T-cell (primary cell): ENCODE measurements at places on chromosomes 11 and 22. TPM values are rescaled to one million over a fixed set of nuclear protein-coding genes. Genes with fewer than 3 reads are reported as not detected.
A peak's percentile ranks its signal among the peaks of the same experiment; 100 is the strongest.

DNA sequence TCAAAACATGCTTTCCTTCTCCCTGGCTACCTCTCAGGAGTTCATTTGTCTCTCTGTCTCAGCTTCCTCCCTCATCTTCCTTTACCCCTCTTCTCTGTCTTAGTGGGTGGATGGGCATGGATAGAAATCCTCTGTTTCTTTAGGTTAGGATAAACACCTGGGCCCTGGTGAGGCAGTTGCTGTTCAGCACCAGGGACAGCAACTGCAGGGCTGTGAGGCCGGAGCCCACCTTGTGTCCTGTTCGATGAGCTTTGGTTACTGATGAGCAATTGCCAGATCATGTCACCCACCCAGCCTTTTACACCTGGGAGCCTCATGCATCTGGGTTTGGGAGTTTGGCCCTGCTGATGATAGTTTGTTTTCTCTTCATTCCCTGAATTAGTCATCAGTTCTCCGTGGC lies 6.1 kb upstream of the CRYBB3 start:
- no peak for DNase-seq
- H3K27ac ChIP-seq, result no peak overlapping the region
- no peak overlapping the region for H3K4me3 ChIP-seq
- no peaks in the 10 kb centered on the region for H3K4me1 ChIP-seq
- H3K36me3 ChIP-seq, result peaks cover 26% of the 10 kb centered on the region

- no peaks in the 10 kb centered on the region for H3K27me3 ChIP-seq
- peak overlapping the region; percentile 60 for H3K4me3 ChIP-seq
- no peaks in the 10 kb centered on the region for H3K36me3 ChIP-seq
- peak overlapping the region; percentile 80 for H3K27ac ChIP-seq
- DNase-seq, result peak; percentile 55
- H3K4me1 ChIP-seq, result peaks cover 6% of the 10 kb centered on the region
Observed at GRCh38 chr22:50548040-50548920, 2.6 kb downstream of the KLHDC7B start.

DNA sequence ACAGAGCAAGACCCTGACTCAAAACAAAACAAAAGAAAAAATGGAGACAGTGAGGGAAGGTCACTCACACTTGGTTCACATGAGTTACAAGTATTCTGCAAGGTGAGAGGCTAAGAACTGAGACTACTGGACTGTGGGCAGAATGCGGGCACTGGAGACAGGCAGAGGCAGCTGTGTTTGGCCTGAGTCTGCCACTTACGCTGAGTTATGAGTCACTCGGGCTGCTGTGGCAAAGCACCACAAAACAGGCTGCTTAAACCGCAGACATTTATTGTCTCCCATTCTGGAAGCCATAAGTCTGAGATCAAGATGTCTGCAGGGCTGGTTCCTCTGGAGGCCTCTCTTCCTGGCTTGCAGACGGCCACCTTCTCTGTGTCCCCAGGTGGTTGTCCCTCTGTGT lies 122.8 kb downstream of the SHANK2 start:
- no peak for DNase-seq
- no peaks in the 10 kb centered on the region for H3K4me1 ChIP-seq
- H3K27ac ChIP-seq, result no peak overlapping the region
- H3K4me3 ChIP-seq, result no peak overlapping the region

DNA sequence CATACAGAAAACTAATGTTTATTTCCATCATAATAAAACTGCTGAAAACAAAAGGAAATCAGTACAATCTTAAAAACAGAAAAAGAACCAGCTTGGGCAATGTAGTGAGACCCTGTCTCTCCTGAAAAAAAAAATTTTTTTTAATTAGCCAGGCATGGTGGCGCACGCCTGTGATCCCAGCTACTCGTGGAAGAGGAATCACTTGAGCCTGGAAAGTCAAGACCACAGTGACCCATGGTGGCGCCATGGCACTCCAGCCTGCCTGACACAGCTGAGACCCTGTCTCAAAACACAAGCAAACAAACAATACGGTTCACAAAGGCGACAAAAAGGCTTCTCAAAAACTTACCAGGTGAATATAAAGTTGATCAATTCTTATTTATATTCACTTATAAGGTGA lies 289.7 kb downstream of the BRD1 start:
- no peaks in the 10 kb centered on the region for H3K27me3 ChIP-seq
- H3K4me3 ChIP-seq, result no peak overlapping the region
- H3K4me1 ChIP-seq, result no peaks in the 10 kb centered on the region
- H3K27ac ChIP-seq, result no peak overlapping the region
- no peaks in the 10 kb centered on the region for H3K36me3 ChIP-seq

DNA sequence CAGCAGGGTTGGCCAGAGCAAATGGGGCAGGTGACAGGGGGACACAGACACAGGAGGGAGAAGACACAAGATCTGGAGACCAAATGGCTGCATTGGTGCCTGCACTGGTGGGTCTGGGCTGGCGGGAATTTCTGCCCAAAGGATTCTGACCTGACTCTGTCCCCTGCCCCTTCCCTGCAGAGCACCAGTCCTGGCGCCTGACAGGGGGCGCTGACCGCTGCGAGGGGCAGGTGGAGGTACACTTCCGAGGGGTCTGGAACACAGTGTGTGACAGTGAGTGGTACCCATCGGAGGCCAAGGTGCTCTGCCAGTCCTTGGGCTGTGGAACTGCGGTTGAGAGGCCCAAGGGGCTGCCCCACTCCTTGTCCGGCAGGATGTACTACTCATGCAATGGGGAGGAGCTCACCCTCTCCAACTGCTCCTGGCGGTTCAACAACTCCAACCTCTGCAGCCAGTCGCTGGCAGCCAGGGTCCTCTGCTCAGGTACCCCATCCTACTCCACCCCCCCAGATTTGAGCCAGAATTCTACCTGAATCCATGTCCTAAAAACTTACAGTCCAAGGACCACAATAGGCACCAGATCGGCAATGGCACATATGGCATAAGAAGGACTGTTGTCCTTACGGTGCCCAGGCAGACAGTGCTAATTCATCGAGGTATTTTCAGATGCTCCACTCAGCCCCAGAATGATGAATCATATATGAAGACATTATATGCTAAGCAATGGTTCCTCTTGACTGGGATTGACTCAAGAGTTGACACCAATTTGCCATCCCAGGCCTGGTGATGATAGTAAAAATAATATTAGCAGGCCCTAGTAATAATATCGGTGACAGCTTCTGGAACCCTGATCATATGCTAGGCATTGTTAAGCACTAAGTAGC lies 38.2 kb downstream of the CD6 start:
- H3K27me3 ChIP-seq, result no peaks in the 10 kb centered on the region
- H3K4me3 ChIP-seq, result no peak overlapping the region
- H3K27ac ChIP-seq, result no peak overlapping the region
- DNase-seq, result no peak
- peaks cover 70% of the 10 kb centered on the region for H3K4me1 ChIP-seq

- H3K27ac ChIP-seq, result no peak overlapping the region
- DNase-seq, result peak; percentile 58
- H3K4me3 ChIP-seq, result no peak overlapping the region
- peaks cover 12% of the 10 kb centered on the region for H3K4me1 ChIP-seq
Observed at GRCh38 chr11:33065445-33066178, 26.2 kb downstream of the TCP11L1 start.

The APOL4 gene
- total RNA-seq, result not detected

The USP47 gene
- 77.6 TPM for total RNA-seq

GRCh38 chr11:67648796-67649613 lies 1.5 kb downstream of the ACY3 start:
- DNase-seq, result no peak
- no peak overlapping the region for H3K27ac ChIP-seq
- peaks cover 51% of the 10 kb centered on the region for H3K4me1 ChIP-seq
- no peaks in the 10 kb centered on the region for H3K36me3 ChIP-seq
- no peaks in the 10 kb centered on the region for H3K27me3 ChIP-seq
- no peak overlapping the region for H3K4me3 ChIP-seq

DNA sequence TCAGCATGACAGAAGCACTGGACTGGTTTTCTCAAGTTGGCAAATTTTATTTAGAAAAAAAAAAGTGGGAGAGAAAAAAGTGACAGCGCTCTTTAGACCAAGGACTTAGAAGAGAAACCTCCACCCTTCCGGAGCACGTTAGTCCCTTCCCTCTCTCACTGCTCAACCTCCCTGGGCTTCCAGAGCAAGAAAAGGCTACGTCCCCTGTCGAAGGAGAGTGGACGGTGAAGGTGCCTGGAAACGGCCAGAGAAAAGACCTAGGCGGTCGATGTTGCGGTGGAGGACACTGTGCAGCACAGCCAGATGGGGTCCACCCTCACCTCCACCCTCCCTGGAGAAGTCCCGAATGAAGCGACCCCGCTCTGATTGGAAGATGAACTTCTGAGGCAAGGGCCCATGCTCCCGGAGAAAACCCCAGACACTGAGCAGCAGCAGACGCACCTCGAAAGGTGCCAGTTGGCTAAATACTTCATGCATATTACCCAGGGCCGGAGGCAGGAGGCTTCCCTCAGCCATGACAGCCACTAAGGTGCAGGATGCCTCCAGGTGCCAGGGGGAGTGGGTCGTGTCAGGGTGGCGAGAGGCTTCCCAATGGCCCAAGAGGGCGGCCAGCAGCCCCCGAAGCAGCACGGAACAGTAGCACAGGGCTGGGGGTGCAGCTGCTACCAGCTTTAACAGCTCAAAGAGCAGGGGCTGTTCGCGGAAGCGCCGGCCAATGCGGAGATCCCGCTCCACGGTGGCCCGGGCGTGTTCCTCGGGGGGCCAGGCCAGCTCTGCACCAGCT lies 604 bp upstream of the GANAB start:
- no peaks in the 10 kb centered on the region for H3K27me3 ChIP-seq
- DNase-seq, result no peak
- no peak overlapping the region for H3K4me3 ChIP-seq
- H3K4me1 ChIP-seq, result peaks cover 49% of the 10 kb centered on the region

GRCh38 chr11:10386361-10386760 lies 68.7 kb upstream of the AMPD3 start:
- no peaks in the 10 kb centered on the region for H3K27me3 ChIP-seq
- no peaks in the 10 kb centered on the region for H3K4me1 ChIP-seq
- DNase-seq, result no peak

DNA sequence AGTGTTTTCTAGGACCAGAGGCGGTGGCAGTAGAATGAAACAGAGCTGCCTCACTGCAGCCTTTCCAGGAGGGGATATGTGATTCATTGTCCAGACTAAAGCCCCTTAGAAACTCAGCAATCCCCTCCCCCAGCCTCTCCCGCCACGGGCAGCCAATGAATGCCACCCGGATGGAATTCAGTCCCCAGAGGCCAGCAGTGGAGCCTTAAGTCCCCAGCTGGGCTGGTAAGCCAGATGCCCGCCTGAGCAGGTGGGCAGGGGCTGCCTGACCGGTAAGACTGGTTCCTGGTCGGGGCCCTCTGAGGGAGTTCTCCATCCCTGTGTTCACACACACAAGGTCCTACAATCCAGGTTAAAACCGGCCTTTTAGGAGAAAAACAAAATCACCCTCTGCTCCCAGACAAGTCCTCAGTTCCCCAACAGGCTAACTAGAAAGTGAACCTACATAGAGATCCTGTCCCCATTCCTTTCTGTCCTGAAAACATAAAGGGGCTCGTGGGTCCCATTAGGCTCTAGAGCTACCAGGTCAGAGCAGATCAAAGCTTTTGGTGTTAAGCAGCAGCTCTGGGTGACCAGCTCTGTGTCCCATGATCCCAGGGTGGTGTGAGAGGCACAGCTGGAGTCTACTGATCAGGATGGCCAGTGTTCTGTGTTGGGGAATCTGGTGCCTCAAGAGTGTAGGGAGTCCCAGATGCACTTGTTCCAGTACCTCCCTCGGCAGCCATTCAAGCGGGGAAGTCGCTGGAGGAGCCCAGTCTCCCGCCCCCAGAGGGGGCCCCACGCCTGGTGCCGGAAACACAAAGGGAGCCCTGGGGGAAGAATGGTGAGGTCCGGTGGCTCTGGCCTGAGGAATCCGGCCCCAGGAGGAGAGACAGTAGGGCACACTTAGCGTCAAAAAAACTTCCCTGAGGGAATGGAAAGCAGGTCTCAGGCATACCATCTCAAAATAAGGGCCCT lies 2.6 kb downstream of the PATZ1 start:
- peaks cover 25% of the 10 kb centered on the region for H3K4me1 ChIP-seq
- no peaks in the 10 kb centered on the region for H3K27me3 ChIP-seq
- H3K27ac ChIP-seq, result peak overlapping the region; percentile 50
- H3K4me3 ChIP-seq, result peak overlapping the region; percentile 68
- no peak for DNase-seq

The SLC22A6 gene
- not detected for total RNA-seq

- H3K4me3 ChIP-seq, result no peak overlapping the region
- H3K4me1 ChIP-seq, result no peaks in the 10 kb centered on the region
- no peak overlapping the region for H3K27ac ChIP-seq
- H3K27me3 ChIP-seq, result peaks cover 36% of the 10 kb centered on the region
Observed at GRCh38 chr22:35578836-35579575, 38.1 kb downstream of the MB start.

- DNase-seq, result no peak
- H3K4me3 ChIP-seq, result no peak overlapping the region
- H3K36me3 ChIP-seq, result no peaks in the 10 kb centered on the region
- no peaks in the 10 kb centered on the region for H3K4me1 ChIP-seq
Observed at GRCh38 chr11:134110252-134110815, 41.5 kb downstream of the JAM3 start.

The SPDYC gene
- total RNA-seq, result not detected

GRCh38 chr11:69434471-69434931 lies 47.0 kb upstream of the LINC01488 start:
- no peak overlapping the region for H3K4me3 ChIP-seq
- no peak for DNase-seq
- H3K36me3 ChIP-seq, result no peaks in the 10 kb centered on the region
- no peak overlapping the region for H3K27ac ChIP-seq

The FOLR2 gene
- total RNA-seq, result not detected

DNA sequence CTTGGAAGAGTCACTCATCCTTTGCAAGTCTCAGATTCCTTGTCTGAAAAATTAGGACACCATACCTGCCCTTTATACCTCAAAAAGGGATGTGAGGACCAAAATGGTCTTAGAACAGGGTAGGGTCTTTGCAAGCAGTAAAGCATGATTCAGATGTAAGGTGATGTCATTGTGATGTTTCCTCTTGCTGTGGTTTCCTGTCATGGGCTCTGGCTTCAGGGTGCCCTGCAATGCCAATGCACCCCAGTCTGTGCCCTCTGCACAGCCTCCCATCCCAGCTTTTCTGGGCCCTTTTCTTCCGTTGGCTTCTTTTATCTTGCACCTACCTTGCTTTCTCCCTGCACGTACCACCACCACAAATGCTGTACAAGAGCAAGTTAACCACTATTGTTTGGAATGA lies 87.8 kb upstream of the NNMT start:
- H3K27me3 ChIP-seq, result no peaks in the 10 kb centered on the region
- no peaks in the 10 kb centered on the region for H3K36me3 ChIP-seq
- H3K4me3 ChIP-seq, result no peak overlapping the region
- H3K27ac ChIP-seq, result peak overlapping the region; percentile 20
- H3K4me1 ChIP-seq, result peaks cover 9% of the 10 kb centered on the region

The TNNI2 gene
- total RNA-seq, result not detected

- H3K36me3 ChIP-seq, result peaks cover 9% of the 10 kb centered on the region
- H3K27ac ChIP-seq, result no peak overlapping the region
- no peaks in the 10 kb centered on the region for H3K27me3 ChIP-seq
- no peak overlapping the region for H3K4me3 ChIP-seq
Observed at GRCh38 chr22:29528144-29528543, 25.4 kb downstream of the THOC5 start.

- H3K27me3 ChIP-seq, result no peaks in the 10 kb centered on the region
- no peaks in the 10 kb centered on the region for H3K4me1 ChIP-seq
- no peaks in the 10 kb centered on the region for H3K36me3 ChIP-seq
- H3K27ac ChIP-seq, result no peak overlapping the region
Observed at GRCh38 chr11:67006029-67006884, 16.7 kb upstream of the SYT12 start.

- H3K36me3 ChIP-seq, result no peaks in the 10 kb centered on the region
- DNase-seq, result no peak
- H3K4me1 ChIP-seq, result peaks cover 9% of the 10 kb centered on the region
- H3K27ac ChIP-seq, result no peak overlapping the region
Observed at GRCh38 chr22:44452531-44453420, 45.3 kb downstream of the RTL6 start.
